CD4-positive, alpha-beta memory T cell (primary cell): ENCODE measurements at places on chromosomes 11 and 22.

GRCh38 chr11:96178049-96178886 lies 164.7 kb downstream of the MAML2 start:
- DNase-seq = no peak

GRCh38 chr11:79285756-79286155 lies 155.1 kb downstream of the TENM4 start:
- DNase-seq = no peak

- DNase-seq = no peak
Measured at GRCh38 chr11:14902650-14903350, 10.8 kb upstream of the CYP2R1 start.

GRCh38 chr11:11247086-11247485 lies 106.0 kb downstream of the CSNK2A3 start:
- no peak for DNase-seq

DNA sequence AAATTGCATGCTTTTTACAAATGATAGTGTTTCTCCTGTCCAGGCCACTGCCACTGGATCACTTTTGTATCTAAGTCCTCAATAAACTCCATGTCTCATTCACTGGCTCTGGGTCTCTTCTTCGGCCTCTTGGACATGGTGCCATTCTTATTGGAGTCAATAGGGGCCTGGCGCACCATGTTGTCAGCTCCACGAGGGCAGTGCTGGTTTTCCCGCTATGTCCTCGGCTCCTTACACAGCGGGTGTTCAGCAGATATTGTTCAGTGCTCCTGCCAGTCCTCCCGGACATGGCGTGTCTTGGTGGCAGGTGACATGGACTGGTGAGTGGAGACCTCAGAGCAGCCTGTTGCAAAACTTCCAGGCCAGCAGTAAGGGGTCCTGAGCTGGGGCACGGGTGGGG lies 3.6 kb upstream of the FAM118A start:
- no peak for DNase-seq

DNA sequence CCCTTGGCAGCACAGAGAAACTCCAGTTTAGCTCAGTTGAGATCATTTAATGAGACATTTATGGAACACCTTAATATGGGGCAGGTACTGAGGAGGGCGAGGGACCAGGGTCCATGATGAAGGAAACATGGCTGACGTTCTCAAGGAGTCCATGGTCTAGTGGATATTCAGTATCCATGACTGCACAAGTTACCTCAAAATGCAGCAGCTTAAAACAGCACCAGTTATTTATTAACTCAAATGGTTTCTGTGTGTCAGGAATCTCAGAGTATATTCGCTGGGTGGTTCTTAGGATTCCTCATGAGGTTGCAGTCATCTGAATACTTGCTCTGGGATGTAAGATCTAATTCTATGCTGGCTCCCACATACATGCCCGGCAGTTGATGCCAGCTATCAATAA lies 346.8 kb downstream of the LARGE1 start:
- DNase-seq = no peak

DNA sequence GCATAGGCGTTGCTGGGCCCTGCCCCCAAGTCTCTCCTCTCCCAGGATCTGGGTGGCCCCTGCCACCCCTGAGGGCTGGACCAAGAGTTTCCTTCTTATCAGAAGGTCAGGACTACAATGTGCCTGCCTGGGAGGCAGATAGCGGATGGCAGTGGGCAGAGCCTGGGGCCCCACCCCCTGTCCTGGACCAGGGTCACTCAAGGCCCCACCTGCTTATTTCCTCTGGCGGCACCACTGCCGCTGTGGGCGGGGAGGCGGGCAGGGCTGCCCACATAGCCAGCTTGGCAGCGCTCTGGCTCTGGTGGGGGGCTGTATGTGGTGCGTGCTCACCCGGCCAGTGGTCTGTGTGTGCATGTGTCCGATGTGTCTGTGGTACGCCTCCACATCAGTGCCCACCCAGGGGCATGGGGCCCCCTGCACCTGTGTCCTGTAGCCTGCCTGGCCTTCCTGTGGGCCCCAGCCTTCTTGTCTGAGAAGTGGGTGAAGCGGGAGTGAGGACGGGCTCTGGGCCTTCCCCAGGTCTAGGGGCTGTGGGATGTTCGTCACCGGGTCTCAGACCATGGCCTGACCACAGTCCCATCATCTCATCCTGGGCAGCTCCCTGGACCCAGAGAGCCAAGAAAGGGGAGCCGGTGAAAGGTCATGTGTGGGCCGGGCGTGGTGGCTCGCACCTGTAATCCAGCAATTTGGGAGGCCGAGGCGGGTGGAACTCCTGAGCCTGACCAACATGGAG lies 3.0 kb downstream of the GAS2L1 start:
- no peak for DNase-seq

GRCh38 chr11:11961399-11962028 lies 46.9 kb downstream of the DKK3 start:
- DNase-seq = no peak

- DNase-seq = no peak
Measured at GRCh38 chr11:17687946-17688670, 31.3 kb upstream of the MYOD1 start.

DNA sequence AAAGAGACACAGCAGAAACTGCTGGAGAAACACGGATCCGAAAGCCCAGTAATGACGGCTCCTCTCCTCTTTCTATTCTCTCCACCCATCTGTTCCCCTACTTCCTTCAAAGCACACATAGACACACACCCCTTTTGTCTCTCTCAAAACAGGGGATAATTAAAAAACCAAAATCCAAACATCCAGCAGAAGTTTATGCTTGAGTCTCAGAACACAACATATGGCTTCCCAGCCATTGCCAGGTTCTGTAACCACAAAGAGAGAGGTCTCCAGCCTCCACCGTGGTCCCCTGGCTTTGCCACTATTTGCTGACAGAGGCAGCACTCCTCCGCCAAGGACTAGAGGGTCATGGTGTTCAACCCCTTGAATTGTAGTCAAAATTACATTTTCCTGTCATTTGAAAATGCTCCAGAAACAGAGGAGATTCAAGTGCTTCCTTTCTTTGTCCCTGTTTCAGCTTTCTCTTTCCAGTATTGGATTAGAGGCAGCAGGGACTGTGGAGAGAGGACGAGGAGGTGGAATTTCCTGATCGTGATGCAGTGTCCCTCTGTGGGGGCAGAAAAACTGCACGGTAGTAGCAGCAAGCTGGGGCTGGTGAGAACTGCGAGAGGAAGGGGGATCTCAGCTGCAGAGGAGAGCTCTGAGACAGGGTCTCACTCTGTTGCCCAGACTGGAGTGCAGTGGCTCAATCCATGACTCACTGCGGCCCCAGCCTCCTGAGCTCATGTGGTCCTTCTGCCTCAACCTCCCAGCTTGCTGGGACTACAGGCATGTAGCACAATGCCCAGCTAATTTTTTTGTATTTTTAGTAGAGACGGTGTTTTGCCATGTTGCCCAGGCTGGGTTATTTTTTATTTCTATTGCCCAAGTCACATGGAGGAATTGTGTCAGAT lies 60.3 kb downstream of the UBASH3B start:
- no peak for DNase-seq

- DNase-seq = no peak
Measured at GRCh38 chr11:125375146-125375545, 120.9 kb downstream of the FEZ1 start.

GRCh38 chr11:33924341-33924740 lies 32.5 kb upstream of the LMO2 start:
- DNase-seq = no peak

GRCh38 chr22:44357966-44358465 lies 45.3 kb upstream of the SHISAL1 start:
- DNase-seq = no peak

DNA sequence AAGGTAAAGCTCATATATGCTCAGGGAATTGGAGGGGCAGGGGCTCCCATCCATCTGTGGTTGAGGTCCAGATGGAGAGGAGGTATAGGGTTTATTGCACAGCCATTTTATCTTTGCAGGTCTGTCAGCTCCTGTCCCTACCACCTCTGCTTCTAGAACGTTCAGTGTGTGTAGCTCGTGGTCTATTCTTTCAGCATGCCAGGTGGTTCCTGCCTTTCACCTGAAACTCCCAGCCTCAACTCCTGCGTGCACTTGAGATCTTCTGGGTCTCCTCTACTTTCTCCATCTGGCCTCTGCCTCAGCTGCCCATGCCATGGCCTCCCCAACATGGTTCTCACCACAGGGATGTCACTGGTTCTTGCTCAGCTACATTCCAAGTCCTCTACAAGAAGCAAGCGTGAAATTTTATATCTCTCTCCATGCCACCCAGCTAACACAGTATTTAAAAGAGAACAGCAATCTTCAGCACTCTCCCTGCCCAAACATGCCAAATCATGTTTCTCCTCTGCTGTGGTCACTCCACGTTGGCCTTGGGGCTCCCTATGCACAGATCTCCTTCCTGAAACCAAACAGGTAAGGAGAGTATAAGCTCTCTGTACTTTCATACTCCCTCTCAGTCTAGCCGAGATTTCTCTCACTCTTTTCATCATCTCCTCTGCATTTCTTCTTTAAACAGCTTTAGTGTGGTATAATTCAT lies 157.8 kb upstream of the TRPC6 start:
- DNase-seq = no peak

DNA sequence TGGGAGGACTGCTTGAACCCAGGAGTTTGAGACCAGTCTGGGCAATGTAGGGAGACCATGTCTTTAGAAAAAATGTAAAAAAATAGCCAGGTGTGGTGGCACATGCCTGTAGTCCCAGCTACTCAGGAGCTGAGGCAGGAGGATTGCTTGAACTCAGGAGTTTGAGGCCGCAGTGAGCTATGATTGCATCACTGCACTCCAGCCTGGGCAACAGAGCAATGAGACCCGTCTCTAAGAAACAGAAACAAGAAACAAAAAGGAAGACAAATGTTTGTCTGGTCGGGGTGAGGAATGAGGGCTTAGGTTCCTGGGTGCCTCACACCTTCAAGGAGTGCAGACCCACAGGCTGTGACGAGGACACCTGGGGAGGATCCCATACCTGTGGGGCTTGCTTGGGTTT lies 191.9 kb downstream of the CEP164 start:
- no peak for DNase-seq

GRCh38 chr11:134471087-134471715 lies 59.2 kb upstream of the B3GAT1 start:
- no peak for DNase-seq

- DNase-seq = no peak
Measured at GRCh38 chr11:78806214-78807004, 231.7 kb upstream of the NARS2 start.

GRCh38 chr22:44112191-44112590 lies 68.5 kb upstream of the PARVG start:
- DNase-seq = no peak

DNA sequence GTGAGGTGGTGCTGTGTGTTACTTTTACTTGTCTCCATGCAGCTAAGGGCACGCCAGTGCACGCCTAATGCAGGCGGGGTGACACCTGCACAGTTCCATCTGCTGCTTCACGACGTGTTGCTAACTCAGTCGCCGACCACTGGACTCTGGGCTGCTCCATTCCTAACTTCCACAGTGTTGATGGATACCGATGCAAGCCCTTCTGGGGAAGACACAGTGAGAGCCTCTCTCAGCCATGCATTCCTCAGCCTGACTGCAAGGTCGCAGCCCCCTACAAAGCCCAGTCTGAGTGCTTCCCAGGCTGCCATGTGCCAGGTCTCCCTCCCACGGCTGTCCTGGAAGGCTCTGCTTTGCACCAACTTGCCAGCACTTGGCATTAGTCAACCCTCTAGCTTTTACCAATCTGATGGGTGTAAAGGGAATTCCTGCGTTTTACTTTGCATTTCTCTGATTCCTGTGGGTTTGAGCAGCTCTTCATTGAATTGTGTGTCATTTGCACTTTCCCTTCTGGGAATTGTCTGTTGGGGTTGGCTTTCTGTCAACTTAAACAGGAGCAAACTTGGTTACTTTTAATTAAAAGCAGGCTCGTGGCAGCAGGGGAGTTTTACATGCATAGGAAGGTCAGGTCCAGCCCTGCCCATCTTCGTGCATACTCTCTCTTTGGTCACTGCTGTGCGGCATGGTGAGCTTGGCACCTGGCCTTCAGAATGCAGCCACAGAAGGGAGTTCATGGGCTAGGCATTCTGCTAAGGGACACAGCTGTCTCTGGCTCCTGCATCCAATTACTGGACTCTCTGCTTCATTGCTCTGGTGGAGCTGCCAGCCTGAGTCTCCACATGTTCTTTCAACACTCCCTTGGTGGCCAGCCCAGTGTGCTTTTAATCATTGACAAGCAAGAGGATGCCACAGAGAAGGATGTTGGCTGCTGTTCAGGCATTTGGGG lies 34.6 kb upstream of the SHANK2 start:
- no peak for DNase-seq

DNA sequence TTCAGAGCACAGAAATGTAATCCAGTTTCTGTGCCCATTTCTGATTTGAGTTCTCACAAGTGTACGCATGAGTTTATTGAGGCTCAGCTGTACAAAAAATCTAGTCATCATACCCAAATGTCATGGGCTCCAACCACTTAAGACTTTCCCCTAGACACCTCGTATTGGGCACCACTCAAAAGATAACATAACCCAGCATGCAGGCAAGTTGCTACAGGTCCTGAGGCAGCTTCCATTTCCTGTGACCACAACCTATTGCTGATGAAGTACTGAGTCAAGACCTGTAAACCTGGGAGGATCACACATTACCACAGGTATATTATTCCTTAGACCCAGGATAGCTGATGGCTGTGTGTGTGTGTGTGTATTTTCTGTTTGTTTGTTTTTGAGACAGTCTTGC lies 95.2 kb downstream of the MRTFA start:
- DNase-seq = no peak

GRCh38 chr11:69771466-69771865 lies 3.7 kb downstream of the FGF4 start:
- no peak for DNase-seq

GRCh38 chr11:47470671-47471070 lies 21.7 kb upstream of the RAPSN start:
- DNase-seq = no peak

GRCh38 chr11:65491614-65492386 lies 7.0 kb upstream of the MALAT1 start:
- no peak for DNase-seq

GRCh38 chr22:20111045-20111688 lies 4.7 kb upstream of the RANBP1 start:
- DNase-seq = peak; percentile 27

- DNase-seq = no peak
Measured at GRCh38 chr11:36037031-36037430, 93.2 kb downstream of the LDLRAD3 start.

- no peak for DNase-seq
Measured at GRCh38 chr22:37147186-37147990, 2.3 kb downstream of the IL2RB start.

DNA sequence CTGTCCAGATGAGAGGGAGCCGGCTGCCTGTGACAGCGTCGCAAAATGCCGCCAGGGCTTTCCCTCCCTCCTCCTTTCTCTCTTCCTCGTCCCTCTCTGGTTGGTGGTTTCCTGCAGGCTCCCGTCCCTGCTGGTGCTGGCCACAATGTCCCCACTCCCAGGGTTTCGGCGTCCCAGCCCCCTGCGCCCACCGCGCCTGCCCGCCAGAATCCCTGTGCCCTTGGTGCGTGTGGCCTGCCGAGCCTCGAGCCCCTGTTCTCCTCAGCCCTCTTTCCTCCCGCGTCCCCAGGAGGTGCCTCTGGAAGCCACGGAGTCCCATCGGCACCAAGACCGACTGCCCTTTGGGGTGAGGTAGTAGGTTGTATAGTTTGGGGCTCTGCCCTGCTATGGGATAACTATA lies 37.9 kb upstream of the PPARA start:
- DNase-seq = no peak

GRCh38 chr22:40212121-40212520 lies 34.4 kb downstream of the TNRC6B start:
- DNase-seq = no peak
